ENCODE measurements at places on chromosomes 6 and 20.

DNA sequence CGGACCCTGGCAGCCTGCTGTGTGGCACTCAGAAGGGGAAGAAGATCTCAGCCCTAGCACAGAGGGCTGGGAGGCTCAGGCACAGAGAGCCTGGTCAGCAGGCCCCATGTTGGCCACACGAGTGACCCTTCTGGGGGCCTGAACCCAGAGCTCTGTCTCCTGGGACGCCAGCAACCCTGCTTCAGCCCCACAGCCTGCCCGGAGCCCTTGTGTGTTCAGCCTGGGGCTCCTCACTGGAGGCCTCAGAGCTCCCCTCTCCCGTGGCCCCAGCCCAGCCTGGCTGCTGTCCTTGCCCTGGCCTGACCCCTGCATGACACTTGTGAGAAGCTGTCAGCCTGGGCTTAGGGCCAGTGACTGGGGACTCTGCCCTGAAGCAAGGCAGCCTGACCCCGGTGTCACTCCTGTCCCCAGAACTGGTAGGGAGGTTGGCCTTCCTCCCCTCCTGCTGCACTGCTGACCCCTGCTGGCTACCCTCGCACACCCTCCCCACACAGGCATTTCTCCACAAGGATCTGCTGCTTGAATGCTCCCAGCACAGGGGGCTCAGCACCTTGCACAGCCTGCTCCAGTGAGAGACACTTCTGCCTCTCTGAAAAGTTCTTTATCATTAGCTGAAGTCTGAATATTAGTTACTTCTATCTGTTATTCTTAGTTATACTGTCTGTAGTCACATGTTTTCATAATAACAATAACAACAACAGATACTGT, 15.4 kb upstream of the IP6K3 start:
- no peaks in the 10 kb centered on the region for H3K4me1 ChIP-seq
- no peaks in the 10 kb centered on the region for H3K36me3 ChIP-seq
- DNase-seq: peak; percentile 31
- no peak overlapping the region for H3K27ac ChIP-seq
- peaks cover 8% of the 10 kb centered on the region for H3K27me3 ChIP-seq

DNA sequence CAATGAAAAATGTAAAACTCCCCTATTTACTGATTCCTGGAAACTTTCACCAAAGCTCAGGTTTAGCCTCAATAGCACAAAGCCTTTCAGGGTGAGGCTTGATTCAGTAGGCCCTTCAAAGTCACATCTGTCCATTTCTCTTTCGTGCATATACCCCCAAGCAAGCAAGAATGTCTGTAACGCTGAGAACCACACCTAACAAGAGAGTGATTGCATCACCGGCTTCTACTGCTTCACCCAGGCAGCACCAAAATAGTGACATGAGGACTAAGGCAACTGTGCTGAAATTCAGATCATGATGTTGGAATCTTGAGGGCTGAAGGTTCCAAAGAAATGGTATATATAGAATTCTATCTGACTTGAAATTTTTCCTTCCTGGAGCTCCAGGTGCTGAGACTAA, 26.1 kb downstream of the CGA start:
- no peak for DNase-seq
- no peak overlapping the region for H3K4me3 ChIP-seq
- H3K4me1 ChIP-seq: peaks cover 42% of the 10 kb centered on the region
- H3K27ac ChIP-seq: no peak overlapping the region

DNA sequence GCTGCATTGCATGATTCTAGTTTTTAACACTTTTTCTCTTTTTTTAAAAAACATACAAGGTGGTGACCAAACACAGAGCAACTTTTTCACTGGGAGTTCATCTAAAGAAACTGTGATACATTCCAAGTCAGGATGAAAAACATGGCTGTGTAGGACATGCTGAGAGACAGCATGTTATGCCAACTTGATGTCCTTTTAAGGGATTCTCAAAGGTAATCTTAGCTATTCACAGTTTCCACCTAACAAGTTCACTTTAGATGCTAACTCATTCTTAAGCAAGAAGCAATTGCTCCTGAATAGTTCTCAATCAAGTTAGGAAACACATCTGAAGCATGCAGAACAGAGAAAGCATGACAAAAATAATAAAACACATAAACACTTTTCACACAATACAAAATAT, 3.3 kb downstream of the ASCC3 start:
- no peaks in the 10 kb centered on the region for H3K27me3 ChIP-seq
- no peak overlapping the region for H3K27ac ChIP-seq
- H3K4me3 ChIP-seq: no peak overlapping the region
- no peak for DNase-seq
- H3K4me1 ChIP-seq: peaks cover 25% of the 10 kb centered on the region
- peaks cover 12% of the 10 kb centered on the region for H3K36me3 ChIP-seq

DNA sequence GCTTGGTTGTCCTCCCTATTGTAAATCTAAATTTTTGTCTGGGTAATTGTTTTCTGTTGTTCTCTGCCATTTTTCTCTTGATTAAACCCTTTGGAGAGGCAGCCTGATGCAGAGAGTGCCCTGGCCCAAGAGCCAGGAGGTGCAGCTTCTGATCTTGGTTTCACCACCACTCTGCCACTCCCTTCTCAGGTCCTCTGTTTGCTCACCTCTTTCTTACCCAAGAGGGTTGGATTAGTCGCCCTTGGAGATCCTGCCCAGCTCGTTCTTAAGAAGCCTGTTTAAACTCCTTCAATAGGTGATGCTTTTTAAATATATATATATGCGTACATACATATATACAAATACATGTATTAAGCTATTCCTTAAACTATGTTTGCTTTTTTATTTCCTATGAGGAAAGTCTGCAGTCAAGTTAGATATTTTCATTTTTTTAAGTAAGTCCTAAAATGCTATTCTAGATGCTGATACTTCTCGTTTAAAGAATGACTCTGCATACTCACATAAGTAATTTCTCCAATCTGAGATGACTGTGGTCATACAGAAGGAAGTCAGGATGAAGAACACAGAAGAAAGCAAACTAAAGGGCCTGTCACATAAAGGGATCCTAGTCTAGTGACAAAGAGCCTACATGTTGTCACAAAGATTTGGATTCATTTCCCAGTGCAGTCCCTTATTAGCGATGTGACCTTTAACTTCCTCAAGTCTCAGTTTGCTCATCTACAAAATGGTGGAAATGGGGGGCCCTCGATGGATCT, 19.9 kb downstream of the TPD52L1 start:
- H3K36me3 ChIP-seq: no peaks in the 10 kb centered on the region
- DNase-seq: no peak
- no peak overlapping the region for H3K4me3 ChIP-seq

DNA sequence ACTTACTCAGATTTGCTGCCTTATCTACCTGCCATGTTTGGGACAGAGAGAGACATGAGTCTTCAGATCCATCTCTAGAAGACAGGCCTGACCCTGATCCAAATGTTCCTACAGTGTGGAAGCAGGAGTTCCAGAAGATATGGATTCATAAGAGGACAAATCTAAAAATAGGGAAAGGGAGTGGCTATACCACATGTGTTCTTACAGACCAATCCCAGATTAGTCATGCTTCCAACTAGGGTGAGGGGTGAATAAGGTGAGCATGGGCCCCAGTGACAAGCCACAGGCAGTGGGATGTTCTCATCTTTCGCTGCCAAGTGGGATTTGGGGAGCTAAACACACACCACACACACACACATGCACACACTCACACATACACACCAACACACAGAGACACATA, 670.7 kb upstream of the CITED2 start:
- H3K27me3 ChIP-seq: no peaks in the 10 kb centered on the region
- no peak overlapping the region for H3K4me3 ChIP-seq
- H3K36me3 ChIP-seq: no peaks in the 10 kb centered on the region
- no peak for DNase-seq

DNA sequence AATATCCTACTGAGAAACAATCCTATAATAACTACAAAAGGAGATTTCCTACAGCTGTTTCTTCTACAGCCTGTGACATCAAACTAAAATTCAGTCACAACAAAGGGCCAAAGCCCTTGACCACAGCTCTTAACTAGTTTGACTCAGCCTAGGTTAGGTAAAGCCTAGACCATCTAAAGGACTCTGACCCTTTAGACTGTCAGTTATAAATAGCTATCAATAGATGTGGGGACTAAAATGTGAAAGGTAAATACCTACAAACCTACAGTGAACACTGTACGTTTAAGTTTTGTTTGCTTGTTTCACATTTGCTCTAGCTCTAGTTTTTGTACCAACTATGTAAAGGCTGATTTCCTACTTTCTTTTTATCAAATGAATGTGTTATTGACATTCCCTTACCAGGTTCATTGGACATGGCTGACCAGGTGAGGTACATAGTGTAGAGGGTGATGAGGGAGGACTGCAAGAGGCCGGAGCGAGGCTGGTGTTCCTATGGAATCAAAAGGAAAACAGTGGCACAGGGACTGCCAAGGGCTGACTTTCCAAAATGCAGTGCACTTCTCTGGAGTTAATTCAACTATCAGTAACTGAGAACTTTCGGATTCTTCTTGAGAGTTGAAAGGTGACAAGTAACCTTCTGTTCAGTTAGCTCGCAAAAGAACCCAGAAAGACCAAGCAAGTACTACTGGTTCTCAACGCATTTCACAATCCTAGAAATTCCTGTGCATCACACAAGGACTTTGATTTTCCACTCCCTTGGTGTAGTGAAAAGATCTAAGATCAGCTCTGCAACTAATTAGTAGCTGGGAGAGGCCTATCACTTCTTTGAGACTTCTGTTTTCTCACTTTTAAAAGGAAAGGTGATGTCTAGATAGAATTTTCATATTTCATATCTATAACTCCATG, 17.2 kb downstream of the SERINC3 start:
- H3K36me3 ChIP-seq: peaks cover 21% of the 10 kb centered on the region
- no peak for DNase-seq
- no peaks in the 10 kb centered on the region for H3K27me3 ChIP-seq
- H3K27ac ChIP-seq: peak overlapping the region; percentile 84
- no peaks in the 10 kb centered on the region for H3K4me1 ChIP-seq
- H3K4me3 ChIP-seq: no peak overlapping the region

- no peak for DNase-seq
- no peaks in the 10 kb centered on the region for H3K27me3 ChIP-seq
- no peak overlapping the region for H3K27ac ChIP-seq
- no peaks in the 10 kb centered on the region for H3K36me3 ChIP-seq
- H3K4me1 ChIP-seq: peaks cover 19% of the 10 kb centered on the region
Measured at GRCh38 chr6:79173378-79173777, 61.1 kb downstream of the HMGN3 start.

DNA sequence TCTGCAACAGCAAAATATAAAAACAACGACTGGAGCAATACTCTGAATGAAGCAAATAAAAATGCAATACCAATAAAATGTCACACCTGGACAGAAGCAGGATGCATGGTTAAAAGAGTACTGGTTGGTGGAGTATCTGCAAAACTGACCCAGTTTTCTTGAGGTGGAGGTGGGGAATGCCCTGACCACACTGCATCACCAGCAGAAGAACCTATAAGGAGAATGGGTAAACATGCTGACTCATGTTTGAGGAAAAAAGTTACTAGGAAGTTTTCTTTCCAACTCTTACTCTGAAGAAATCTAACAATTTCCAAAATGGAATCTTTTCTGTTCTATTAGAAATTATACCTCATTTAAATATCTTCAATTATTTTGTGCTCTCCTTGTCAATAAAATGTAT, 43.6 kb downstream of the REPS1 start:
- H3K27ac ChIP-seq: no peak overlapping the region
- DNase-seq: no peak
- peaks cover 7% of the 10 kb centered on the region for H3K4me1 ChIP-seq
- no peak overlapping the region for H3K4me3 ChIP-seq
- H3K27me3 ChIP-seq: no peaks in the 10 kb centered on the region
- H3K36me3 ChIP-seq: peaks cover 19% of the 10 kb centered on the region

DNA sequence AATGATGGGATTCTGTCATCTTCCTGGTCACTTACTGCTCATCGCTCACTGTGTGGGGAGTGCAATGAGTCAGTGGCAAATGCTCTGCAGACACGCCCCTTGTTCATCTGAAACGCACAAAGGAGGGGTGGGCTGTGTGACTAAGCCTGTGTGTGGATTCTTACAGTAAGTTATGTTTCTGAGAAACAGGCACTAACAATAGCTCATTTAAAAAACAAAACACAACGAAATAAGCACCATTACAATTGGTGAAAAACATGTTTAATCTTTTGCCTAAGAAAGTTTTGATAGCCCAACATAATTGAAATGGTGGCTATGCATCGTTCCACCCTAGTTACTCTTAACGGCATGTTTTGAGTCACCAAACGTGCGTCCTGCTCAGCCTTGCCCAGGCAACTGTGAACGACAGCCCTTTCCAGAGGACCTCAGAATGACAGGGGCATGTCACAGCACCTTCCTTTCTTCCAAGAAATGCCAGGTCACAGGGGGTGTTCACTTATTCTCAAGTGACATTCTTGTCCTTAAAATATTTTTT, 118.4 kb upstream of the SGK1 start:
- no peaks in the 10 kb centered on the region for H3K27me3 ChIP-seq
- no peak overlapping the region for H3K27ac ChIP-seq
- no peak for DNase-seq
- no peaks in the 10 kb centered on the region for H3K36me3 ChIP-seq

GRCh38 chr6:75377386-75377785, 92.8 kb upstream of the TMEM30A start:
- no peak for DNase-seq
- H3K4me3 ChIP-seq: no peak overlapping the region
- H3K27me3 ChIP-seq: no peaks in the 10 kb centered on the region
- H3K27ac ChIP-seq: no peak overlapping the region

- H3K27ac ChIP-seq: no peak overlapping the region
- no peaks in the 10 kb centered on the region for H3K27me3 ChIP-seq
- H3K36me3 ChIP-seq: peaks cover 2% of the 10 kb centered on the region
- H3K4me3 ChIP-seq: no peak overlapping the region
- H3K4me1 ChIP-seq: no peaks in the 10 kb centered on the region
Measured at GRCh38 chr6:80276861-80277260, 170.4 kb downstream of the BCKDHB start.

- DNase-seq: no peak
- peaks cover 6% of the 10 kb centered on the region for H3K4me1 ChIP-seq
- H3K36me3 ChIP-seq: peaks cover 4% of the 10 kb centered on the region
- H3K4me3 ChIP-seq: no peak overlapping the region
Measured at GRCh38 chr20:52096117-52096516, 95.5 kb downstream of the ZFP64 start.

DNA sequence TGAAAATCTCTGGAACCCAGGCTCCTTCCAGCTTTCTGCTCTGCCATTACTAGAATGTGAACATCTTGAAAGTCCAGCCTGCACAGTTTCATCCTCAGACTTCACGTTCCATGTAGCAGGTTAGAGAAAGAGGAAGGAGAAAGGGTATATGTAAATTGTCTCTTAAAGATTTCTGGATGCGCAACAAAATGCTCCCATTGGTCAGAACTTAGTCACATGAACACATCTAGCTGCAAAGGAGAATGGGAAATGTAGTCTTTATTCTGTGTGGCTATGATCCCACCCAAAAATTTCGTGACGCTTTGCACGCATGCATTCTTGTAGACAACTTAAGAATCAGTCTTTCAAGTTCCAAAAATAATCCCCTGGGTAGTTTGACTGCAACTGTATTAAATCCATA, 46.4 kb upstream of the CHD6 start:
- H3K27me3 ChIP-seq: peaks cover 3% of the 10 kb centered on the region
- H3K4me3 ChIP-seq: no peak overlapping the region
- H3K27ac ChIP-seq: no peak overlapping the region
- no peaks in the 10 kb centered on the region for H3K36me3 ChIP-seq
- H3K4me1 ChIP-seq: peaks cover under 1% of the 10 kb centered on the region
